ENCODE measurements at places on chromosomes 1 and 21.
A peak's percentile ranks its signal among the peaks of the same experiment; 100 is the strongest.

DNA sequence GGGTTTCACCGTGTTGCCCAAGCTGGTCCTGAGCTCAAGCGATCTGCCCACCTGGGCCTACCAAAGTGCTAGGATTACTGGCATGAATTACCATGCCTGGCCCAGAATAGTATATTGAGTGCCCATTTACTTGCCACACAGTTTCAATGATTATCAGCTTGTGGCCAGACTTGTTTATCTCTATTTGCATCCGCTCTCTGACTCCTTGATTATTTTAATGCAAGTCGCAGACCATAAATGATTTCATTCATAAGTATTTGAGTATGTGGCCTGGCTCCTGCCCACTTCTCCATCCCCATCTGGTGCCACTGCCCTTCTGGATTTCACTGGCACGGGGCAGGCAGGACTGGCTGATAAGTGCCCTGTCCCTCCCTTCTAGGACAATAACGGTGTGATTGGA lies 18.2 kb upstream of the TRNAU1AP start:
- DNase-seq: no peak

- no peak for DNase-seq
These were observed 71.5 kb upstream of the RGS4 start for GRCh38 chr1:162997499-162998285.

DNA sequence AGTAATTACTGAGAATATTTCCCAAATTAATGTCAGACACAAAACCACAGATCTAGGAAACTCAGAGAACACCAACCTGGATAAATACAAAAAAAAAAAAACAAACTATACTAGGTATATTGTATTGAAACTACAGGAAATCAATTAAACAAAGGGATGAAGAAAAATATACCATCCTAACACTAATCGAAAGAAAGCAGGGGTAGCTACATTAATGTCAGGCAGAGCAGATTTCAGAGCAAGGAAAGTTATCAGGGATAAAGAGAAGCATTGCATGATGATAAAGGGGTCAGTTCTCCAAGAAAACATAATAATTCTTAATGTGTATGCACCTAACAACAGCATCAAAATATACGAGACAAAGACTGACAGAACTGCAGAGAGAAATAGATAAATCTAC lies 89.9 kb downstream of the TOMM20 start:
- no peak for DNase-seq

- peak; percentile 82 for DNase-seq
These were observed at the start of gene COA6 for GRCh38 chr1:234373064-234373958. Gene COA6, plus strand, starts transcription at chr1:234373456. Its CDS starts 11 bp downstream, at chr1:234373467.

- no peak for DNase-seq
These were observed 23.2 kb downstream of the SLC44A5 start for GRCh38 chr1:75587692-75588091.

DNA sequence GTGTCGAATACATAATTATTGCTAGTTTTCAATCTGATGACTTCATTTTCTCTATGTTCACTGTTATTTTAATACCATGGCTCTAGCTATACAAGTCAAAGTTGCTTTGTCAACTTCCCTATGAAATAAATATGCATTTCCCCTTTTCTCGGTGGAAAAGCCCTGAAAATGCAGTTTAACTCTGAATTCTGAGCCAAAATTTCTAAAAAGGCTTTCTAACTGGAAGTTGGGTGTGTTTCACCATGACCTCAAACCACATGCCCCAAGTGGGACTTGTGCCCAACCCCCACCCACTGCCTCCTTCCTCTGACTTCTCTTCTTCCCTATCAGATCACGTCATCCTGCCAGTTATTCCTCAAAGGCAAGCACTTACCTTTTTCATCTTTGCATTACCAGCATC lies 8.9 kb downstream of the MKNK1 start:
- DNase-seq: no peak

Measured in substantia nigra (tissue), 51 donors.